ENCODE measurements at places on chromosomes 2 and 18. TPM values are rescaled to one million over a fixed set of nuclear protein-coding genes. Genes with fewer than 3 reads are reported as not detected.

The IMPA2 gene
- total RNA-seq, result 10.6 TPM

The RESP18 gene
- total RNA-seq, result not detected

The PTGR3 gene
- 17.4 TPM for total RNA-seq

The CSRNP3 gene
- not detected for total RNA-seq

The PRSS56 gene
- total RNA-seq, result not detected

The CCDC121 gene
- total RNA-seq, result 2.9 TPM

The NOSTRIN gene
- total RNA-seq, result not detected

The LCLAT1 gene
- total RNA-seq, result 29.4 TPM

The NEU2 gene
- total RNA-seq, result not detected

The ALPI gene
- total RNA-seq, result not detected

The ANKRD29 gene
- not detected for total RNA-seq

The APLF gene
- total RNA-seq, result 1.2 TPM

The TXNDC2 gene
- not detected for total RNA-seq

Measured in SJSA1 (cell line).